ENCODE measurements at places on chromosomes 6 and 20.
A peak's percentile ranks its signal among the peaks of the same experiment; 100 is the strongest.

- no peak for DNase-seq
Measured at GRCh38 chr6:157670466-157671186, 152.4 kb upstream of the SNX9 start.

GRCh38 chr6:22149501-22150367, 147.1 kb downstream of the PRL start:
- no peak for DNase-seq

GRCh38 chr20:44218446-44218845, 7.9 kb upstream of the OSER1 start:
- DNase-seq, result peak; percentile 32

DNA sequence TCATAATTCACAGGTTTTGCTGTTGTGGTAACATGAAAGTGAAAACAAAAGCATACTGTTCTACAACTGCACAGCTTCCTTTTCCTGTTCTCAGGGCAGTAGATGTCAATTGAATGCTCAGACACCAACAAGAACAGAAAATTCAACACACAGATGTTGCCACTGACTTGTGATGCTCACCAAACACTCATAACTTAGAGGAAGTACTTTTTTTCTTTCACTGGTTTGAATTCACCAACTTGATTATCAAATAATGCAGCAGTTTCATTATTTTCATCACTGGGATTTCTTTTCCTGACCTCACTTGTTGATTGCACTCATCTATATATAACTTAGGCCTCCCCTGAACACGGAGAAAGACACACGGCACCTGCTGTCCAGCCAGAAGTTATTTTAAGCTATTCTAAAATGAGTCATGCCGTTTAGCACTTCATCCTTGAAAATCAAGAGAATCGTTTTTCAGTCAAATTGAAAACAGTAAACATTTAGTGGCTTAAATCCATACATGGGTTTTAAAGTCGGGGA, 949 bp downstream of the TXLNB start:
- DNase-seq, result no peak

DNA sequence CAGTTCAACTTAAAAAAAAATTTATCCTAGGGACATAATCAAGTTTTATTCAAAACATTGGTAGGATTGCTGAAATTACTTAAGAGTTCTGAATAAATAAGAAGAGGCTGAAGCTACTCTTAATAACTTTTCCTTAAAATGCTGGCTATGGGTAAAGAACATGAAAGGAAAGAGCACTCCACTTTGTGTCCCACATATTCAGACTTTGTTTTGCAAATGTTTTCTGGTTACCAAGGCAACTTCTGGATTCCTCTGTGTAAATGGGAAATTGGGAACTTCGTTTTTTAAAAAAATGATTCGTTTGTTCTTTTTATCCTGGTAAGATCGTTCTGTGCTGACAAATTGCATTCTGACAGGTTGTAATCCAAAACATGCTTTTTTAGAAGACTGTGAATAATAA, 115.0 kb downstream of the KIF6 start:
- no peak for DNase-seq

DNA sequence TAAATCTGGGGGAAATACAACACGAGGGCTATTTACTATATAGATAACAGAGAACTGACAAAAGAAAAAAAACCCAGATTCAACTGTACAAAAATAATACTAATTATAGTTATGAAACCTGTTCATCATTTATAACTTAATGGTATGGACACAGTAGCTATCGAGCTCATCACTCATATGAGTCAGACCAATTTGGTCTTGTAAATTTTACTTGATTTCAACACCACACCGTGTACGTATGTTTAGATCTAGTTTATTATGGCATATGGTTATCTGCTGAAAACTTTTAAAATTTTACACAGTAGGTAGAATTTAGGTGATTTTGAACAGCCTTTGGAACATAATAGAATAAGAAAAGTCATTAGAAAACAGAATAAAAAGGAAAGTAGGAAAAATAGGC, 5.5 kb downstream of the MYLK4 start:
- DNase-seq, result no peak

- DNase-seq, result no peak
Measured at GRCh38 chr6:112155886-112156285, 68.5 kb downstream of the FAM229B start.

DNA sequence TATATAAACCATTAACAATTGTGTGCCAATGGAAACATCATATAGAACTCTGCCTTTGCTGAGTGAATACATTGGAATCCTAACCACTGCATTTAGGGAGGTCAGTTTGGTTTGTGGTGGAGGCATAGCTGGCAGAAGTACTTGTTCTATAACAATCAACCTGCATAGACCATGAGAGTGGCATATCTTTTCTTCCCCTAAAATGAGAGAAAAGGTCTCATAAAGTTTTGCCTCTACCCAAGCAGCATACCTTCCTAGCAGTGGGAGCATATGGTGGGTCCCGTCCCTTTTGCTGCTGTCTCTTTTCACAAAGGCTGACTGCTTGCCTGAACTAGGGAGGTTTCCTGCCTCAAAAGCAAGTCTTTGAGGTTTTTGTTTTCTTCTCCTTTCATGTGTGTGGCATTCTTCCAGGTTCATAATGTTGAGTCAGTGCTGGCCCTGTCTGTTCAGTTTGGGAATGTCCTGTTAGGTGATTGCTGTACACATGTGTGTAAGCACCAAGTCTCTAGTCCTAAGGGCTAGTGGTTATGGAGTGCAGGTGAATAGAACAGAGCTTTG, 61.2 kb upstream of the SUPT3H start:
- no peak for DNase-seq

DNA sequence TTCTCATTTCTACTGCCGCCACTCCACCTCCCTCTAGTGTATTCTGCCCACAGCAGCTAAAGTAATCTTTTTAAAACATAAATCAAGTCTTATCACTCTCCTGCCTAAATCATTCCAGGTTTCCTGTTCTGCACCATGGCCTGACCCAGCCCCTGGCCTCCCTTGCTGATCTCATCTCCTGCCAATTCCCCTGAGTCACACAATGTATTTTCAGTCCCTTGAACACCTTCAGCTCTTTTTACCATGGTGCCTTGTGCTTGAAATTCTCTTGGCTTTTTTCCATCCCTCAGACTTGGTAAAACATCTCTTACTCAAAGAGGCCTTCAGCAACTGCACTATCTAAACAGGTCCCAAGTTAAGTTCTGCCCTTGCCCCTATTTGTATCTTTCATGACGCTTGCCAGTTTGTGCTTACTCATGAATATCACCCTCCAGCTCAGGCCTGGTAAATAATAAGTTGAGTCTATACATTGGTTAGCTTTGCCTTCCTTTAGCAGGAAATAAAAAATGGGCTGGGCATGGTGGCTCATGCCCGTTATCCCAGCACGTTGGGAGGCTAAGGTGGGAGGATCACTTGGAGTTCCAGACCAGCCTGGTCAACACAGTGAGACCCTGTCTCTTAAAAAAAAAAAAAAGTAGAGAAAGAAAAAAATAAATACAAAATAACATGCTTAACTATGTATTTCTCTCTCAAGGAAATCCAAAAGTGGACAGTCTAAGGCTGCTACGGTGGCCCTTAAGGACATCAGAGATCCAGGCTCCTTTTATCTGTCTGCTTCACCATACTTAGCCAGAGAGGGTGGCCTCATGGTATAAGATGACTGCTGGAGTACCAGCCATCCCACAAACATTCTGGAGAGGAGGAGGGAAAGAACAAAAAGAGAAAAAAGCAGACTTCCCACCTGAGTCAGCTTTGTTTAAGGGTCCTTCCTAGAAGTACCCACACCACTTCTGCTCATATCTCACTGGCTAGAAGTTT, 62.2 kb downstream of the ARFGEF2 start:
- DNase-seq, result no peak

- no peak for DNase-seq
Measured at GRCh38 chr20:15333170-15333569, 995.8 kb upstream of the FLRT3 start.

GRCh38 chr6:1849691-1850090, 240.0 kb downstream of the FOXC1 start:
- no peak for DNase-seq

- no peak for DNase-seq
Measured at GRCh38 chr6:30557683-30557981, 537 bp downstream of the PRR3 start.

DNA sequence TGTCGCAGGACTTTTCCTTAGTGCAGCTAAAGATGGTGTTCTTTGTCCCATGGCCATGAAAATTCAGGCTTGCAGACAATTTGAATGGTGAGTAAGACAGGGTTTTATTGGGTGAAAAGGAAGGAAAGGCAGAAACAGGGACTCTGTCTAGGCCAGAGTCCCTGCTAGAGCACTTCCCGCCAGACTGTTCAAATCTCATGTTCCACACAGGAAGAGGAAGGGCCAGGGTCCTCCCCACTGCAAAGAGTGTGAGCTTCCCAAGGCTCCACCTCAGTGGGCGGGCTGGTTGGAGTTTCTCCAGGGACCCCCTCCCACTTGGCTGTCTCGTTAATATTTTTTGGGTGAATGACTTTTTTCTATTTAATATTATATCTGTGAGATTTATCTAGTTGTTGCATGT, 29.0 kb downstream of the COL19A1 start:
- DNase-seq, result no peak

- DNase-seq, result no peak
Measured at GRCh38 chr6:146161664-146162063, 132.8 kb downstream of the GRM1 start.

GRCh38 chr6:34981951-34982350, 92.9 kb downstream of the ANKS1A start:
- DNase-seq, result no peak

DNA sequence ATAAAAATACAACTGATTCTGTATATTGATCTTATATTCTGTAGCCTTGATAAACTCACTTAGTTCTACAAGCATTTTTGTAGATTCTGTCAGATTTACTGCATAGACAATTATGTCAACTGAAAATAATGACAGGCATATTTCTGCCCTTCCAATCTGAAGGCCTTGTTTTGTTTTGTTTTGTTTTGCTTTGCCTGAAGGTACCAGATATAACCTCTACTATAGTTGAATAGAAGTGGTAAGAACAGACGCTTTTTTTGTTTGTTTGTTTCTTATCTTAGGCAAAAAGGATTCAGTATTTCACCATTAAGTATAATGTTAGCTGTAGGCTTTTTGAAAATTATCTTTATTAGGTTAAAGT, 64.6 kb upstream of the RSPO3 start:
- no peak for DNase-seq

- no peak for DNase-seq
Measured at GRCh38 chr6:30795549-30796293, 51.4 kb upstream of the IER3 start.

DNA sequence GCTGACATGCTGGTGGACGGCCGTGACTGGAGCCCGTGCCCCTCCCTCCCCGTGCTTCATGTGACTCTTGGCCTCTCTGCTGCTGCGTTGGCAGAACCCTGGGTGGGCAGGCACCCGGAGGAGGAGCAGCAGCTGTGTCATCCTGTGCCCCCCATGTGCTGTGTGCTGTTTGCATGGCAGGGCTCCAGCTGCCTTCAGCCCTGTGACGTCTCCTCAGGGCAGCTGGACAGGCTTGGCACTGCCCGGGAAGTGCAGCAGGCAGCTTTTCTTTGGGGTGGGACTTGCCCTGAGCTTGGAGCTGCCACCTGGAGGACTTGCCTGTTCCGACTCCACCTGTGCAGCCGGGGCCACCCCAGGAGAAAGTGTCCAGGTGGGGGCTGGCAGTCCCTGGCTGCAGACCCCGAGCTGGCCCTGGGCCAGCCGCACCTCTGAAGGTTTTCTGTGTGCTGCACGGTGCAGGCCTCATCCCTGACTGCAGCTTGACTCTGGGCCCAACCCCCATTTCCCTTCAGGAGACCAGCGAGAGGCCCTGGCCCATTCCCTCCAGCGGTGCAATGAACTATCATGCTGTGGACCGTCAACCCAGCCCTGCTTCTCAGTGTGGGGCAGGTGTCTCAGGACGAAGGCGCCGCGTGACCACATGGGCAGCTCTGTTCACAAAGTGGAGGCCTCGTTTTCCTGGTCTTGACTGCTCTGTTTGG, 8.1 kb downstream of the NPBWR2 start:
- no peak for DNase-seq

- DNase-seq, result no peak
Measured at GRCh38 chr6:158033751-158034702, 52.4 kb downstream of the SYNJ2 start.

DNA sequence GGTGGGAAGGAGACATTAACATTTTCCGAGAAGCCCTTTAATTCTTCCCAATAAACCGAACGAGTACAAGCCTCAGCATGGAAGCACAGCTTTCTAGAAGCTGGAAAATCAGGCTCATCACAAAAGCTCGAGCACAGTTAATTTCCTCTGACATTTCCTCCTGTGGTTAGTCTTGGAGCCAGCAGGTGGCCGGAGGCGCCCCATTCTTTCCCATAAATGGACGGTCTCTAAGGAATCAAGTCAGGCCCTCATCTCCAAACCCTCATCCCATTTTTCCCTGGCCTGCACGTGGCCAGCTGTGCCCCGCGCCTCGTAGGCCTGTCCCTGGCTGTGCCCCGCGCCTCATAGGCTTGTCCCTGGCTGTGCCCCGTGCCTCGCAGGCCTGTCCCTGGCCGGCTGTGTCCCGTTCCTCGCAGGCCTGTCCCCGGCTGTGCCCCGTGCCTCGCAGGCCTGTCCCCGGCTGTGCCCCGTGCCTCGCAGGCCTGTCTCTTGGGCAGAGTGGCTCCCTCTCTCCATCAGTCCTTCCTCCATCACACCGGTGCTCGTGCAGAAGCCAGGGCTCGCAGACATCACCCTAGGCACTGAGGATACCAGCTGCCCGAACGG, 19.7 kb upstream of the NTSR1 start:
- DNase-seq, result no peak

- no peak for DNase-seq
Measured at GRCh38 chr6:100078509-100078908, 84.5 kb upstream of the MCHR2 start.
